ENCODE measurements at places on chromosomes 7 and 10.
A peak's percentile ranks its signal among the peaks of the same experiment; 100 is the strongest.

GRCh38 chr7:64557601-64558322, 5.1 kb downstream of the ZNF680 start:
- DNase-seq: no peak

DNA sequence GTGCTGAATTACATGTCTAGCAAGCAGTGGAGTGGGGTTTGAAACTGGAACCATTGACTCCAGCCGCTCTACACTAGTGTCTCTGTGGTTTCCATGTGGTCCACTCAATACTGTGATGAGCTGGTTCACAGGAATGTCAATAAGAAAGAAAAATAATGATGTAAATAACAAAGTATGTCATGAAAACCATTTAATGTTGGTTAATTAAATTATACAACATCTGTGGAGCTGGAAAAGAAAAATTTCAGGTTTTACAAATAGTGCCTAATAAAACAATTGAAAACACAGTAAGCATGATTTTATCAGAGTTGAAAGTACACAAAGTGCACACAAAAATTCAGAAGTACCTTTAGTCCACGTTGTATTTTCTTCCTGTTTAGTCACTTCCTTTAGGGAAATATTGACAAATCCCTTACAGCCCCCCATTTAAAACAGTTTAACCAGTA, 28.7 kb upstream of the NAMPT start:
- DNase-seq: no peak

DNA sequence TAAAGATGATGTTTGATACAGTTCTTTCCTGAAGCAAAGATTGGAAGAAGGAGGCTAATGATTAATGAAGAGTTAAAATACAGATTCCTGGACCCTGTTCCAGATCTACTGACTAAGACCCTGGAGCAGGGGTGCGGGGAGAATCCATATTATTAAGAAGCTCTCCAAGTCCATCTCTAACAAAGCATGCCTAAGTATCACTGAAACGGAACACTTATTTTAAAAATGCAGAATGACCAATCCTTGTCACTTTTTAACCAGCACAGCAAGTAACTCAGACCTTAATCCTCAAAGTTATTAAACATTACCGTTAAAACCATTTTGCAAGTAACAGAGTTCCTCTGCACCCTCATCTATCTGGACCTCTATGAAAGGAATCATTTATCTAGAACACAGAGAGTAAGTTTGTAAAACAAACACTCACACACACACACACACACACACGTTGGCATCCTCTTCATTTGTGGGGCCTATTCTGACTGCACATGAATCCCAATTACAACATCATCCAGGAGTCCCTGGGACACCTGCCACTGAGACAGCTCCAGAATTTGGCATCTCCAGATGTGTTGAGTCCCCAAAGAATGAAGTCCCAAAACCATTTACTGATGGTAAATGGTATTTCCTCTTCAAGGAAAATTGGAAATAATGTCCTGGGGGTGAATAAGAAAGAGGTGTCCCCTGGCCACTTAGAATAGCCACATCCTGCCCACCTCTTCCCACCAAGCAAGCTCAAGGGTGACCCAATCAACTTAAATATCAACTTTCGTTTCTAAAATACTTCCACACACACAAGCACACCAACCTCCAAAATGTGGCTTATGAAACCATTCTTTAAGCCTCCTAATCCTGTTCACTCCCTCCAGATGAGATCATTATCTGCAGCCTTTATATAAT, 117.5 kb downstream of the PARD3 start:
- DNase-seq: no peak

GRCh38 chr10:33773253-33773573, 438.7 kb upstream of the NRP1 start:
- DNase-seq: no peak

GRCh38 chr7:75945297-75946168, 30.6 kb downstream of the POR start:
- no peak for DNase-seq

GRCh38 chr10:97939446-97939990, 89.9 kb downstream of the GOLGA7B start:
- DNase-seq: no peak

- no peak for DNase-seq
Measured at GRCh38 chr7:27600247-27600646, 62.4 kb downstream of the HIBADH start.

GRCh38 chr10:111077479-111077784, 603 bp downstream of the ADRA2A start:
- DNase-seq: no peak

- DNase-seq: no peak
Measured at GRCh38 chr7:70352088-70352487, 753.8 kb downstream of the AUTS2 start.

GRCh38 chr7:38796626-38797501, 112.1 kb downstream of the VPS41 start:
- peak; percentile 47 for DNase-seq

DNA sequence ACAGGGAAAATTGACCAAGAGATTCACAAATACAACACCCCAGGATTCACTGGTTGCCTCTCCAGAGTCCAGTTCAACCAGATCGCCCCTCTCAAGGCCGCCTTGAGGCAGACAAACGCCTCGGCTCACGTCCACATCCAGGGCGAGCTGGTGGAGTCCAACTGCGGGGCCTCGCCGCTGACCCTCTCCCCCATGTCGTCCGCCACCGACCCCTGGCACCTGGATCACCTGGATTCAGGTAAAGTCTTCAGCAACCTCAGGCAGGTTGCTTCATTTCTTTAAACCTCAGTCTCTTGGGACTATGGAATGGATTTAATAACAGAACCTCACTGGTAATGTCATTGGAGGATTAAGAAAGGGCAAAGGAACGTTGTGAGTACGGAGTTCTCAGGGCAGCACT, 206.9 kb upstream of the C7orf33 start:
- no peak for DNase-seq

DNA sequence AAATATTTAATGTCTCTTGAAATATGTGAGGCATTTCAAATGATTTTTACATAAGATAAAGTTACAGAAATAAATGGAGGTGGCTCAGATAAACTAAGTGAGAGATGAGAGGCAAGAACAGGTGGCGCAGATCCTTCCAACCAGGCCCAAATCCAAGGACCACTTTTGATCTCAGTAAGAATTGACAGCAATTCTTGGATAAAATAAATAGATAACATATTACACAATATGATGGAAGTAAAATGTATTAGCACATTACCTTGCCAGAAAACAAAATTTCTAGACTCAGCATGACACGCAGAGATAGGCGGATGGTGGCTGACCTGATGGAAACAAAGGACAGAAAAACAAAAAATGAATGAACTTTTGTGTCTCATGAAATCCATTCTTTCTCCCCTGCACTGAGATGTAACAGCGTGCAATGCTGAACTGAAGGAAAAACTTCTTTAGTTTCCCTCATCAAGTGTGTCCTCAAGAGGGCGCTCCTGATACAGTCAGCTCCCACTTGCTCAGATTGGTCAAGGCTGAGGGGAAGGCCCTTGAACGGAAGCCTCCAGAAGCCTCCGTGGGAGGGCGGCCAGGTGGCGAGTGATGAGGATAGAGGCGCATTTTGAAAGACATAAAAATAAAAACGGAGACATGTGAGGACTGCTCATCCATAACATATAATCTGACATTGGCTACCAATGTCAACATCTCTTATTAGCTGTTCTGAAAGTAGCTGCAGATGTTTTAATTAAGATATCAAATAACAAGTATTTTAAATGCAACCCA, 62.8 kb upstream of the GSDME start:
- peak; percentile 21 for DNase-seq

DNA sequence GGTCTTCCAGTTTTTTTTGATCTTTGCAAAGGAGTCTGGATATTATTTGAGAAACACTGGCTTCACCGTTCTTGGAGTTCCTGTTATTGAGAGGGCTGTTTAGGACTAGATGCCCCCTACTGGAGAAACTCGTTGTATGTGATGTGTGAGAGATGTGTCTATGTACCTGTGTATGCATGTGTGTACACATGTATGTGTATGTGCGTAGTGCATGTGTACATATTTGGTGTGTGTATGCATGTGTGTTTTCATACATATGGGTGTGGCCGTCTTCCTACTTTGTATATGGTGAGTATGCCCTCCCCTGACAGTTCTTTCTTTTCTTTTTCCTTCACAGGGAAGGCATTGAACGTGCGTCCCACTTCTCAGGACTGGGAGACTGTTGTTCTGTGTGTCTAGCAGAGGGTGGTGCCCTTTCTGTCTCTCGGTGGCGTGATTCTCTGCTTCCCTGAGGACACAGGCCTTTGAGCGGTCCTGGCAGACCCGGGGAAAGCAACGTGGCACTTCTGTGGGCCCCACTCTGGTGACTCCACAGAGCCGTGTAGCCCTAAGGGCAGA, 3.0 kb upstream of the CALHM3 start:
- peak; percentile 55 for DNase-seq

DNA sequence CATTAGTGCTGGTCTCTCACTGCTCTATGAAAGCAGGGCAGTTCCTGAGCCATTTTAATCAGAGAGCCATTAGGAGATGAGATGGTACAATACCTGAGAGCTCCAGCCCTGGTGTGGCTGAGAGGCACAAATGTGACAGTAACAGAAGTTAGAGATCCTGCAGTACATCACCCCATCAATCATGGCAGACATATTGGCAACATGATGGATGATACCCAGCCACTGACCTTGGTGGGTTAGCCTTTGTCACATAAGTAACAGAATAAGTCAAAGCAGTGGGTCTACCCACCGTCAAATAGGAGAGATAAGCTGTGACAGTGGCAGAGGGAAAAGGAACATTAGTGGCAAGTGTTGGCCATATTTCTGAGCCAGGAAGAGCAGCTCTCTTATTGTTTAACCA, 53.3 kb upstream of the NXPH1 start:
- DNase-seq: no peak

- no peak for DNase-seq
Measured at GRCh38 chr7:5093948-5094347, 48.3 kb downstream of the RBAK start.

GRCh38 chr7:148437043-148437442, 153.5 kb upstream of the C7orf33 start:
- no peak for DNase-seq

DNA sequence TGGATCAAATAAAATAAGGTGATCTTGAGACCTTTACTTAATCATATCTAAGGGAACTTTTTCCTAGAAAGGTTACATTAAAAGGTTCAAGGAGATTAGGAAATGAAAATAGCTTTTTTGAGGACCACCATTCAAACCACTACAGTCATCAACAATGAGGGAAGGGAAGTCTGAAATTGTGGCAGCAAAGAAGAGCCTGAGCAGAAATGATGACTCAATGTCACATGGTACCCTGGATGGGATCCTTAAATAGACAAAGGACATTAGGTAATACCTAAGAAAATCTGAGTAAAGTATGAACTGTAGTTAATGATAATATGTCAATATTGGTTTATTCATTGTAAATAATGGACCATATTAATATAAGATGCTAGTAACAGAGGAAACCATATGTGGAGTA, 236.0 kb downstream of the SEMA3D start:
- DNase-seq: no peak

- no peak for DNase-seq
Measured at GRCh38 chr10:46309511-46310142, 22.8 kb downstream of the ANTXRL start.

GRCh38 chr7:11699666-11700065, 132.3 kb downstream of the THSD7A start:
- DNase-seq: no peak

DNA sequence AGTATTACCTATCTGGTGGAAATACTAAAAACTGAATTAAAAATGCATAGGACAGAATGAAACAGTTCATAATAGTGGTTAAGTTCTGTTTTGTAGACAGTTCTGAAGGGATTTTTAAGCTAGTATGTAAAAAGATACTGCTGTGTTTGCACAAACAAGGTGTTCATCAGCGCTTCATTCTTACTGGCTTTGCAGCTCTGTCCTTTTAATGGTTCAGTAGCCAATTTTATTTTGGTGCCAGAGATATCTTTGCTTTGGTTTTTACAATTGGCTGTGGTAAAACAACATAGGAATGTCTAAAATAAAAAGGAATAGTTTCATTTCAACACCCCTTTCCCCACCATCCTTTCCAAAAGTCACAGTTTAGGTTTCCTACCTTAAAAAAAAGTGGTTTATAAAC, 33.0 kb downstream of the STAM start:
- DNase-seq: peak; percentile 36

- DNase-seq: peak; percentile 23
Measured at GRCh38 chr7:10973942-10974911, 555 bp downstream of the PHF14 start.

DNA sequence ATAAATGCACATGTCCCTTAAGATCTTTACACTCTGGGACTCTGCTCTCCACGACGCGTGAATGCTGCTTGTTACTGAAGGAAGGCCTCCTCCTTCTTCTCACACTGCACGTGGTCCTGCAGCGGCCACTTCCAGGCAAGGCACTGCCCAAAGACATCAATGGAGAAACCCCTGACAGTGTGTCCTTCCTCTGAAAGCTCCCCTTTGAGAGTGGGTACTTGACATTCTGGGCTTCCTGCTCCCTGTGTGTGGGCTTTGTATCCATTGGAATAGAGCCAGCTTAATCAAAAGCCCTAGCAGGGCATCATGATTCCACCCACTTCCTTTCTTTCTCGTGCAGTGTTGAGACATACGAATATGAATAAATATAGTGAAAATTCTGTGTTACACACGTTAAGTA, 69.7 kb upstream of the STK17A start:
- peak; percentile 32 for DNase-seq

- no peak for DNase-seq
Measured at GRCh38 chr7:152989889-152990380, 230.4 kb downstream of the ACTR3B start.

DNA sequence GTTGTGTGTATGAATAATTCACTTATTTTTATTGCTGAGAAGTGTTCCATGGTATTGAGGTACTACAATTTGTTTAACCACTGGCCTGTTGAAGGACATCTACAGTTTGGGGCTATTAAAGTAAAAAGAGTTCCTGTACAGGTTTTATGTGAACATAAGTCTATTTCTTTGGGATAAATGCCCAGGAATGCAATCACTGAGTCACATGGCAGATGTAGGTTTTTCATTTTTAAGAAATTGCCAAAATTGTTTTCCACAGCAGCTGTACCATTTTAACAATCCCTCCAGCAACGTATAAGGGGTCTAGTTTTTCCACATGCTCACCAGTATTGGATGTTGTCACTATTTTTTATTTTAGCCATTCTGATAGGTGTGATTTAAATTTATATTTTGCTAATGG, 243.9 kb downstream of the TNS3 start:
- DNase-seq: no peak

GRCh38 chr10:103837370-103838069, 17.9 kb downstream of the SH3PXD2A start:
- no peak for DNase-seq

DNA sequence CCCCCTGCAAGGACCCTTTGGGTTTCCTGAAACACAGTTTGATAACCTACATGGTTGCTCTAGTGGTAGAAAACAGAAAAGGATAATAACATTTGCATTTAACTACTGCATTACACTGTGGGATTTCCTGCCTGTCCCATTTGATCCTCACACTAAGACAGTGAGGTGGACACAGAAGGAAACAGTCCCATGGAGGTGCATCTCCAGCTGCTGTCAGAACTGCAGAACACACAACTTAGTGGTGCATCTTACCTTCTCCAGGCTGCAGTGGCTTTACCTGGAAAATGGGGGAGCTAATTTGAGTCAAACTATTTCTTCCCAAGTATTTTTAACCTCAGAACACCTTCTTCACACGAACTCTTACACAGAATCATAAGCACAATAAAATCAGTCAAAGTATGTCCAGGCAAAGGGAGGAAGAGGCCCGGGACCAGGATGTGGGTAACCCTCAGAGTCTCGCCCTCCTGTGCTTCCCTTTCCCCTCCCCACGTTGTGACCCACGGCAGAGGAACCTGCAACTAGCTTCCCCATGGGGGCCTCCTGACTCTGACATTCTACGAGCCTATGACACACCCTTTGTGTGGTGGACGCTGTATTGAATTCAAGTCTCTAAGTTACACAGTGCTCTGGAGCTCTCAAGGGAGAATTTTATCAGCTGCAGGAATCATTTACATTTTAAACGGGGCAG, 33.7 kb downstream of the SCRN1 start:
- no peak for DNase-seq

Measured in cerebellum (tissue), 4 donors.